ENCODE measurements at places on chromosomes 2 and 18. TPM values are rescaled to one million over a fixed set of nuclear protein-coding genes. Genes with fewer than 3 reads are reported as not detected.
A peak's percentile ranks its signal among the peaks of the same experiment; 100 is the strongest.

FOSL2 gene
- 230 TPM for total RNA-seq

DQX1 gene
- total RNA-seq = not detected

RASGRP3 gene
- total RNA-seq = 16.0 TPM

ATOH8 gene
- total RNA-seq = 57.2 TPM

SLC16A14 gene
- total RNA-seq = 7.4 TPM

NYAP2 gene
- total RNA-seq = 0.22 TPM

GRCh38 chr2:133438026-133438425 lies 130.2 kb downstream of the NCKAP5 start:
- DNase-seq = no peak

DNA sequence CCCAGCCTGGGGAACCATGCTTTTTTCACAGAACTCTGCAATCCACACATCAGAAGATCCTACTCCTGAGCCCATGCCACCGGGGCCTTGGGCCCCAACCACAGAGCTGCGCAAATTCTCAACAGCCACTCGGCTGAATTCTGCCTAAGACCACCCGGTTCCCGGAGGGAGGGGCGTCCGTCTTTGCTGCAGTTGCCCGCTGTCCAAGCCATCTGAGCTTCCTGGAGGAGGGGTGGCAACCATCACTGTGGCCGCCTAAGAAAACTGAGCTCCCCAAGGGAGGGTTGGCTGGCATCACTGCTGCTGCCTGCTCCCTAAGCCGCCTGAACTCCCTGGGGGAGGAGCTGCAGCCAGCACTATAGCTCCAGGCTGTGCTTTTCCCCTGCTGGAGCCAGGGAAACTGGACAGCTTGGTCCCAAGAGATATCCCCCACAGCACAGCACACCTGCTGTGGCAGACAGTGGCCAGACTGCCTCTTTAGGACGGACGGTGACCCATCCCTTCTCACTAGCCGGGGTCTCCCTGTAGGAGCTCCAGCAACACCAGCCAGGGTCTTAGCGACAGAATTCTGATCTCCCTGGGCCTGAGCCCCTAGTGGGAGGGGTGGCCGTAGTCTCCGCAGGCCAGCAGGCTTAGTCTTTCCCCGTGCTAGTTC lies 1411.6 kb upstream of the CDH2 start:
- DNase-seq = no peak

DNA sequence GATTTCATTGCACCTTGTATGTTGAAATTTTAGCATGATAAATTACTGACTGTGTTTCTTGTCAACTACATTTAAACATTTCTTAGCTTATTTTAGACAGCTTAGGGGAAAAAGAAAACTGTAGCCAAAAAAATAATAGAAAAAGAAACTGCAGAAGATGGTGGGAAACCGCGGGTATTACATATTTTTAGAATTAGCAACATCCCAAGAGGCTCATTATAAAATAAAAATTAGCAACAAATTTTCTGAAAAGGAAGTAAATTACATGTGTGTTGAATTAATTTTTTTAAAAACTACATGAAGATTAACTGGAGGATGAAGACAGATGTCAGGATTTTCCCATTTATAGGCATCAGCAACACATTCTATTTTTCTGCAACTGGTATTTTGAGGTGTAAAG lies 4.3 kb downstream of the PELI1 start:
- DNase-seq = no peak

DNA sequence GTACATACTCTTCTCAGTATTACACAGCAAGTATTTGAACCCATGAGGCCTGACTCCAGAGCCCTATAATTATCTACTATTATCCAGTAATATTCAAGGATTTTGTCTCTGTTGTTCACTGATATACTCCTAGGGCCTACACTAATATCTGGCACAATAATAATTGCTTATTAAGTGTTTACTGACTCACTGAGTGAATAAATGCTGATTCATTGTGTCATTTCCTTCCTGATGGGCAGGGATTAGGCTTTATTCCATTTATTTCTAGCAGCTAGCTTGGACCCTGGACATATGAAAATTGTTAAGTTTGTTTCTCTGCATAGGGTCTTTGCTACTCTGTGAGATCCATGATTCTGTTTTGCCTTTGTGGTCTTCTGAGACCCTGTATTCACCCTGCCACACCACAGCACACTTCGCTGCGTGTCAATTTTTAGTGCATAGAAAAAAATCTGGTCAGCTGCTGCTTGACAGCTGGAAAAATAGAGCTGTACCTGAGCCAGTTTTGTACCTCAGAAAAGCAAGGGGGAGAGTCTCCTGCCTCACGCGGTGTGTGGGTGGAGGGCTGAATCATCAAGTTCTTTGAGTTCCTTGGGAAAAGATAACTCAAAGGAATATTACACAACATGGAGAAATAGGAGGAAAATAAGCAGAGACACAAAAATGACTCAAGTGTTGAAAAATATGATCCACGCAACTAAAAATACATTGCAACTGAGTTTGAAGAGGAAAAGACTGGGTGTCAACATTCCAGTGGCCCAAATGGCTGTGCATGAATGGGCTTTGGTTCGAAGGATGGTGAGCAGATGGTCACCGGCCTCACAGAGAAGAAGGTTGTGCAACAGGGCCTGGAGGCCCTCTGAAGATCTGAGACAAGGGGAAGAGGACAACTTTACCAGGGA lies 18.9 kb upstream of the DPP4 start:
- no peak for DNase-seq

DNA sequence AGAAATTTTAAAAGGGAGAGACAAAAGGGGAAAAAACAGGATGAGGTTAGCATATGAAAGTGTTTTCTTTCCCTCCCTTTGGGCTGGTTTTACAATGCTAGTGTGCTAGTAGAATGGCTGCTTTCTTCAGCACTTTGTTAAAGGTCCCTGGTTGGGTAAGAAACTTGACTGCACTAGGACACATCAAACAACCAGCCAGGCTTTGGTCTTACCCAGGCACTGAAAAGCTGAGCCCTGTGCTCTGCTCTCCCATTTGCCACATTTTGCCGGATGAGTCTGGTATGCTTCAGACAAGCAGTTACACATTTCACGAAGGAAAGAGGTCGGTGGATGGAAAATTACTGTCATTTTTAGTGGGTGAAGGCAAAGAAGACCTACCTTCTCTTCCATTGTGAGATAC lies 242.0 kb downstream of the DPP10 start:
- DNase-seq = no peak

DNA sequence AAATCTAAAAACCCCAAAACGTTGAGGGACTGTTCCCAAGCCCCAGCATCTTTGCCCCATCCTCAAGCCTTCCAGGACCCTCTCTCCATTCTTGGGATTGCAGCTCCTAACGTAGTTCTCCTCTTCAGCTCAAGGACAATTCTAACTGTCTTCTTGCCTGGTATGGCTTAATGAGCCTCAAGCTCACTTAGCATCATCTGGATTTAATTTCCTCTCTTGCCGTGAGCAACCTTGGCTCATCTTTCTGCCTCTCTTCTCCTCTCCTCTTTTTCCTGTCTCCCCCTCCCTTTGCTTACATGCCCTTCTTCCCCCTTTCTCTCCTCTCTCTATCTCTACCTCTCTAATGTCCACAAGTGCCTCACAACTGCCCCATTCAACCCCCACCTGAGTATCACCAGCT lies 44.2 kb downstream of the TACR1 start:
- DNase-seq = no peak

DNA sequence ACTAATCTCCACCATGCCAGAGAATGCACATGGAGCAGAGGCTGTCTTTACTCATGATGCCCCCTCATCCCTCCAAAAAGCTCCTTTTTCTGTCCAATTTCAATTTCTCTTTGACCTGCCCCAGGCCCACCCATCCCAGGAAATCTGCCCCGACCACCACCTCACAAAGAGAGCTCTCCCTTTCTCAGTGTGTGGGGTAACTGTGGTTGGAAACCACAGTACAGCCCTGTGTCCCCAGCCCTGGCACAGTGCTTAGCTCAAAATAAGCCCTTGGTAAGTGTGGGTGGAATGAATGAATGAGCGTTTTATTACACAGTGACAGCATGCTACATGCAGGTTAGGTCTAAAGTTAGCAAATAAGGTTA lies 43.7 kb upstream of the CAB39 start:
- DNase-seq = no peak

DNA sequence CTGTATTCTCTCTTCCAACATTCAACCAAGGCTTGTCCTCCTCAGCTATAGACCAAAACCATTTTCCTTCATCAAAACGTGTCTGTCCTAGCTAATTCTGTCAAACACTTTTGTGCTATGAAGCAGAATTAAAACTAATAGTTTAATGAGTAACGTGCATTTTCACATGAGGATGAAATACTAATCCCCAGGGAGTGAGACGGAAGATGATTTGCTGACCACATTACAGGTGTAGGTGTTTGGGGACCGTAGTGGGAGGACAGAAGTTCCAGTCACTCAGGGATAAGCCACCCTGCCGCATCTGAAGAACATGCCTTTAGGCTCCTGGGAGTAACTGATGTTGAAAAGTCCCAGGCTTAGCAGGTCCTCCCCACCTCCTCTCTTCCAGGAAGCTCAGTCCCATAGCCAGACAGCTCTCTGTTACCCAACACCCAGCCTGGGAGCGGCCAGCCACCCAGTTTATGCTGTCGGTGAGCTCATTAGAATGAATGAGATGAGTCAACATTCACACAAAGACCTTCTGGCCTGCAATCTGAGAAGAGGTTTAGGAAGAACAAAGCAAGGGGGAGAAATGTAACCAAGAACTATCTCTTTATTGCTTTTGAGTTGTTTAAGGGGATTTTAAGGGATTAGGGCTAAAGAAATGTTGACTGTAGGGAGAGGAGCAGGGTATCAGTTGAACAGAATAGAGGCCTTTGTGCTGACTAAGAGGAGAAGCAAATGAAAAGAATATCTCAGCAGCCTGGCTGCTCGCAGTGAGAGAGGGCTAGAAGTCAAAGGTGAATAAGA lies 122.5 kb downstream of the FOXI3 start:
- DNase-seq = no peak

DNA sequence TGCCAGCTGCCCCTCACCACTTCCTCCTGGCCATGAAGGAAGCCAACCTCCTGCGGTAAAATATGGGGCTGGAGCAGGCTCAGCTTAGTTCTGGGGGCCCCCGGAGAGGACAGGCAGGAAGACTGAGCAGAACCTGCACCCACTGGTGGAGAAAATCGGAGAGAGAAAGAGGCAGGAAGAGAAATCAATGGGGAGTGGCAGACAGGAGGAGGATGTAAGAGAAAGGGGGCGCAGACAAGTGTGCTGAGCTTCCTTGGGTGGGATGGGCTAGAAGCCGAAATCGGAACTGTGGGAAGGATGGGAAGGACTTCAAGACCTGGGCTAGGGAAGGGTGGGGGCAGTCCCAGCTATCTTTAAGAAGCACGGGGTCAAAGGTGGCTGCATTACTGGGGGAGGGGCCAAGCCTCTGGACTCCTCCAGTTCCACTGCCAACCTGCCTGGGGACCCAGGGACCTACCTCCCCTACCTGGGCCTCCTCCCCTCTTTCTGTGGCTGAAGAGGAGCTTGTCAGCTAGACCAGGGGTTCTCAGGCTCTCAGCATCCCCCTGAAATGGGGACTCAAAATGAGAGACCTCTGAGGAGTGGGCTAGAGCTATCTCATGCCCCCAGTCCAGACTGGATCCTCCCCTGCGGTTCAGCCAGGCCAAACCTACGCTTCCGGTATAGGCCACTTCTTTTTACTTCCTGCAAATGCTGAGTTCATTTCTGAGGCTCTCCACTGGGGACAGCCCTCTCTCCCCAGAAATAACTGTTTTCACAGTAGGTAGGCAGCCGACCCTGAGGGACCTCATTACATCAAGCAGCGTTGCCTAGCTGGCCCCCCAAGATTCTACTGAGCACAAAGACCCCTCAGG lies 33.6 kb upstream of the B3GNT7 start:
- DNase-seq = peak; percentile 45

DNA sequence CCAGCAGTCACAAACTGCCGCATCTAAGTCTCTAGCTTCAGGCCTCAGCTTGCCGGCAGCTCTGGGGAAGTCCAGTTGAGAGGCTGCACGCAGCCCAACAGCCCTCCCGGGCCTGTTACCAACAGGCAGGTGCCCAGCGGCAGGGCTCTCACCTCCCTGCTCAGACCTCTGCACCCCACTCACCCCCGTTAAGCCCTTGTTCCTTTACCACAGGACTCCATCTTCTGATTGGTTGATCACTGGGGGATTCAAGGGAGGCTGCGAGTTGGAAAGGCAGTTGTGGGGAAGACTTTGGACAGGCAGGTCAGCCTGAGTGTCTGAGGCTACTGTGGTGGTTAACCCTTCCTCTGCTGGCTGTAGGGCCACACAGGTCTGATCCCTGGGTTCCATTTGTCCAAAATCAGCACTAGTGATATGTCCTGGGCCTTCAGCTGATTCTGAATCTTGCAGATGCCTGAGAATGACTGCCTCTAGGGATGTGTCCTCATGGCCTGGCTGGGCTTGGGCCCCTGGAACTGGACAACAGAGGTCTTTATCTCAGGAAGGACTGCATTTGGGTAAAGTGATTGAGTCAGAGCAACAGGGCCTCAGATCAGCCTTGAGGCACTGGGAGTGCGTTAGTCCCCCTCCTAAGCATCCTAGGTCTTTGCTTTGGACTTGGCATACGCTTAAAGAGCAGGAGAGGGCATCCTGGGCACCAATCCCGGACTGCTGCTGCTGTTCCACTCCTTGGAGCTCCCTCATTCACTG lies 88.4 kb downstream of the APOB start:
- DNase-seq = no peak

DNA sequence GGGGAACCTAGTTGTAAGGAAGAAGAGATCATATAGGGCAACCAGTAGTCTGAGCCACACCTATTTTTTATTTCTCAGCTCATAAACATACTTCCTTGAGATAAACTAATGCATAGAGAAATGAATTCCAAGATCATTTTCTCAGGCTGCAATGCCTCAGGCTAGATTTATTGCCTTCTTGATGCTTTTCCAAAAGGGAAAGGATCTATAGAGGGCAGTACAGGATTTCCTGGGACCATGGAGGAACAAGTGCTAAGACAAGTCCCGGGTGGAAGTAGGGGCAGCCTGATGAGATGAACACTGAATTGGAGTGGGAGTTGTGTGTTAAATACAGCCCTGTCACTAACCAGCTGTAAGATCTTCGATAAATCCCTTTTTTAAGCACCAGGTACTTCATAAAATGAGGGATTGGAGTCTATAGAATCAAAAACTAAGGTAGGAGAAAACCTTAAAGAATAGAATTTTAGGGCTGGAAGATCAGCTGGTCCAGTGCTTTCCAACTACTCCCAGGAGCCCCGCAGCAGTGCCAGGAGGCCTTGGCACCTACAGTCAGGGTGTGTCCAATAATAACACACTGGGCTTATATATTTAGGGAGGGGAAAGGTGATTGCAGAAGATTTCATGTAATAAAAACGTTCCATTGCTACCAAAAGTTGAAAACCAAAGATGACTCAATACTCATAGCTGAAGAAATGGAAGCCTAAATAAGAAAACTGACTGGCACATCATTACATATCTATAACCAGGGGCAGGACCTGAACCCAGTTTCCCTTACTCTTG lies 58.1 kb downstream of the SERTAD2 start:
- DNase-seq = no peak

DNA sequence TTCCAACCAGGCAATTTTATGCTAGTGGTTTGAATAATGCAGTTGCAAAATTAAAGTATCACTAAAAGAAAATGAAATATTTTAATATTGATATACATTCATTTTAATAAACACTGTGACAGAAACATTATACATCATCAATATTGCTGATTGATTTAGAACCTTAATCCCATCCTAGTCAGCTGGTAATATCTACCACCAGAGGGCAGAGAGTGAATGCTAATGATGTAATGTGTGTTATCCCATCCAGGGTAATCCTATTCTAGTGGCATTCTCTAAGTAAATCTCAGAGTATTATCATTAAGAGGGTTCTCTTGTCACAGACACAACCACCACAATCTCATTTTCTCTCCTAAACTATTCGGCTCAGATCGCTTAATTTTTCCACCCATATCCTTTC lies 477.4 kb downstream of the CPS1 start:
- no peak for DNase-seq
